ENCODE measurements at places on chromosomes 6 and 20.

DNA sequence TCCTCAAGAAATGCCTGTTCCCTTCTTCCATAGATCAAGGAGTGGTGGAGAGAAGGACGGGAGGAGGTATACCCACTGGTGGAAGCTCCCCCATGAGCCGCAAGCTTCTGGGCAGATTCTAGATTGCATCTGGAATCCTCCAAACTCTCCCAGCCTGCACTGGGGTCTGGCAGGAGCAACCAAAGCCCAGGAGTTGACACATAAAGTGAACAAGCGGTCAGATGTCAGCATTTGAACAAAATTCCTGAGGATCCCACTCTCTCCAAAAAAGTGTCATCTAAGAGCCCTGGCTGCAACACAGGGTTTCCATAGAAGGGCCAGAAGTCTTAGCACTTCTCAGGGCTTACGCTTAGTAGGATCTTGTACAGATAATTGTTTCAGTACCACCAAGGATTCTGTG, 88.2 kb downstream of the KCNB1 start:
- no peak for DNase-seq

DNA sequence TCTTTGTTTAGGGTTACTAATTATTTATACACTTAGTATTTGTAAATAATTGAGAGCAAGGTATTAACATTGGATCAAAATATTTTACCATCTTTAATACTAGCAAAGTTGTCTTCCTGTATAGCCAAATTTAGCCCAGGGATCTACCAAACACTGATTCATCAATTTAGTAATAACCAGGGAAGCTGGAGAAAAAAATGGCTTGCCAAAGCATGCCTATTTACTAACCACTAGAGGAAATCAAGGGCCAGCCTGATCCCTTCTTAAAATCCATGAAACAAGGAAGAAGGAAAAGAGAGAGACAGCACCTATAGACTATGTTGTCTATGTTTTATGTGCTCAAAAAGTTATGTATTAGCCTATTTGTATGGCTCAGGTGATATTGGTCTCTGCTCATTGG, 450.3 kb upstream of the GJE1 start:
- no peak for DNase-seq

- DNase-seq, result no peak
Observed at GRCh38 chr6:45724511-45724910, 291.1 kb downstream of the CLIC5 start.

- DNase-seq, result no peak
Observed at GRCh38 chr6:144758602-144759001, 473.5 kb downstream of the UTRN start.

- no peak for DNase-seq
Observed at GRCh38 chr20:45181639-45182038, 6.9 kb downstream of the PI3 start.

GRCh38 chr6:165634101-165634880, 28.8 kb downstream of the PDE10A start:
- no peak for DNase-seq

- DNase-seq, result no peak
Observed at GRCh38 chr6:57257911-57258541, 35.9 kb upstream of the RAB23 start.

DNA sequence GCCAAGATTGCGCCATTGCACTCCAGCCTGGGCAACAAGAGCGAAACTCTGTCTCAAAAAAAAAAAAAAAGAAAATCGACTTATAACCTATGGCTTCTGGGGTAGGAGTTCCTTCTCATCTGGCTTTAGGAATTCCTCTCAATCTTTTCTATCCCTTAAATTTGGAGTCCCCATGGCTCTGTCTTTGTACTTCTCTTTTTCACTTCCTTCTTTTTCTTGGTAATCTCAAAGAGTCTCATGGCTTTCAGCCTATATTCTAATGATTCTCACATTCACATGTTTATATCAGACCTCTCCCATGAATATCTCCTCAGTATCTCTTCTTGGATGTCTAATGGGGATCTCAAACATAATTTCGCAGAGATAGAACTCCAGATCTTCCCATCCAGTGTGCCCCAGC, 42.8 kb upstream of the RALGAPA2 start:
- no peak for DNase-seq

GRCh38 chr6:94196891-94197290, 777.5 kb upstream of the EPHA7 start:
- DNase-seq, result no peak

DNA sequence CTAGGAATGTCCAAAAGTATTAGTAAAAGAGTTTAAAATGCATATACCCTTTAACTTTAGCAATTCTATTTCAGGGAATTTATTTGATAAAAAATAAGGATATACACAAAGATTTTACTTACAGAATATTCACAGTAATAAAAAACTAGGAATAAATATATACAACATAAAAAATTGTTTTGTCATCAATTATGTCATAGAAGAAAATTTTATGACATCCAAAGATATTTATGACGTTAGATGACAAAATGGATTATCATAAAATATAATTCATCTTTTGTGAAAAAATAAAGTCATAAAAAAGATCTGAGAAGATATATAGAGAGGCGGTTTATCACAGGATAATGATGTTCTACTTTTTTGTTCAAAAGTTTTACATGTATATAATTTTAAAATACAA, 32.0 kb upstream of the TCF21 start:
- no peak for DNase-seq

DNA sequence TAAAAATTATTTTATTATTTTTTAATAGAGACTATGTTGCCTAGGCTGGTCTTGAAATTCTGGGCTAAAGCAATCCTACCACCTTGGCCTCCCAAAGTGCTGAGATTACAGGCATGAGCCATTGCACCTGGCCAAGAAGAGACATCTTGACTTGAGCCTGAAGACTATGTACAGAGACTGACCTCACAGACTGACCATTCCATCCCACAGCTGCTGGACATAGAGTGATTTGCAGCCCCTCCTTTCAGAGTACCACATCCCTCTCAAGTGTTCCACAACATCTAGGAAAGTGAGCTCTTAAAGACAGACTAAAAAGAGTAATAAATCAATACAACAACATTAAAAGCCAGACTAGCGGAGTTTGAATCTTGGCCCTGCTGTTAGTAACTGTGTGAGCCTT, 39.0 kb downstream of the RNF8 start:
- no peak for DNase-seq

- no peak for DNase-seq
Observed at GRCh38 chr6:170284126-170284773, 6.6 kb downstream of the DLL1 start.
